ENCODE measurements at places on chromosomes 7 and 10.

GRCh38 chr10:110138197-110138812, 69.1 kb upstream of the MXI1 start:
- no peak for DNase-seq

- DNase-seq: no peak
Measured at GRCh38 chr7:92095380-92095779, 38.9 kb downstream of the CYP51A1 start.

- DNase-seq: no peak
Measured at GRCh38 chr7:50336894-50337703, 32.6 kb downstream of the IKZF1 start.

GRCh38 chr7:26580064-26580591, 284.3 kb downstream of the SKAP2 start:
- no peak for DNase-seq

GRCh38 chr7:24842449-24843241, 85.4 kb upstream of the GSDME start:
- DNase-seq: no peak

Data from activated naive CD4-positive, alpha-beta T cell (primary cell).